Colonic mucosa (tissue), 4 donors: ENCODE measurements at places on chromosomes 4 and X. TPM values are rescaled to one million over a fixed set of nuclear protein-coding genes. Genes with fewer than 3 reads are reported as not detected.

DNA sequence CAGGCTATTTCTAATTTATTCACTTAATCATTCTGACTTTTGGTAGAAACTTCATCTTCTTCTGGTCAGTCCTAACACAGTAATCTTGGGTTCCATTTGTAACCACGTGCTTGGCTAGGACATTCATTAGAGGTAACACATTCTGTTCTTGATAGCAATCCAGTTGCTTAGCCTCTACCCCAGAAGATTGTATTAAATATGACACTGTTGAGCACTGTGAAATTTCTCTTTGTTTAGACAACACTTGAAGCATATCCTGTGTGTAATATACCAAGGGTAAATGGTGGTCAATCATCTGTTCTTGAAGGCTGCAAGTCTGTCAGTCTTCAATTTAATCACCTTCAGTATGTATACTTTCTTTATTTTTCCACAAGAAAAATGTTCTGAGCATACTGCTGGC, 523.0 kb downstream of the ANKRD50 start:
- no peak overlapping the region for H3K27ac ChIP-seq
- H3K4me3 ChIP-seq: no peak overlapping the region
- no peaks in the 10 kb centered on the region for H3K27me3 ChIP-seq
- no peaks in the 10 kb centered on the region for H3K36me3 ChIP-seq
- no peaks in the 10 kb centered on the region for H3K4me1 ChIP-seq

- no peaks in the 10 kb centered on the region for H3K36me3 ChIP-seq
- no peak for DNase-seq
- H3K4me1 ChIP-seq: no peaks in the 10 kb centered on the region
- no peak overlapping the region for H3K4me3 ChIP-seq
- no peaks in the 10 kb centered on the region for H3K27me3 ChIP-seq
- no peak overlapping the region for H3K27ac ChIP-seq
Observed at GRCh38 chrX:153395613-153396319, 5.4 kb downstream of the PNMA6E start.

DNA sequence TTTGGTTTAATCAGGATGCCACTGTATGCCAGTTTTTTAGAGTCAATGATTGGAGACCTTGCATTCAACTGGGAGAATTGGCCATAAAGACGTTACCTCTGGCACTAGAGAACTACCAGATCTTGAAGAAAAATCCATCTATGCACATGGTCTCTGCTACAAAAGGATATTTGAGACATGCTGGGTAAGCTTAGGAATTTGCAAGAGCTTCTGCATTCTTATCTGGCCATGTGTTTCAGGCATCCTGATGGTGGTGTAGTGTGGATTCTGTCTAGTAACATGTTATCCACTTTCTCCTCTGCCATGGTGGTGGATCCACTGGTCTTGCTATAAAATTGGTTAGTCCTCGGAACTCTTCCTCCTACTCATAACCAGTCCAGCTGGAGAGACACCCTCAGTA, 185.3 kb upstream of the WDFY3 start:
- no peaks in the 10 kb centered on the region for H3K27me3 ChIP-seq
- no peak for DNase-seq
- no peaks in the 10 kb centered on the region for H3K36me3 ChIP-seq
- no peaks in the 10 kb centered on the region for H3K4me1 ChIP-seq
- H3K4me3 ChIP-seq: no peak overlapping the region

DNA sequence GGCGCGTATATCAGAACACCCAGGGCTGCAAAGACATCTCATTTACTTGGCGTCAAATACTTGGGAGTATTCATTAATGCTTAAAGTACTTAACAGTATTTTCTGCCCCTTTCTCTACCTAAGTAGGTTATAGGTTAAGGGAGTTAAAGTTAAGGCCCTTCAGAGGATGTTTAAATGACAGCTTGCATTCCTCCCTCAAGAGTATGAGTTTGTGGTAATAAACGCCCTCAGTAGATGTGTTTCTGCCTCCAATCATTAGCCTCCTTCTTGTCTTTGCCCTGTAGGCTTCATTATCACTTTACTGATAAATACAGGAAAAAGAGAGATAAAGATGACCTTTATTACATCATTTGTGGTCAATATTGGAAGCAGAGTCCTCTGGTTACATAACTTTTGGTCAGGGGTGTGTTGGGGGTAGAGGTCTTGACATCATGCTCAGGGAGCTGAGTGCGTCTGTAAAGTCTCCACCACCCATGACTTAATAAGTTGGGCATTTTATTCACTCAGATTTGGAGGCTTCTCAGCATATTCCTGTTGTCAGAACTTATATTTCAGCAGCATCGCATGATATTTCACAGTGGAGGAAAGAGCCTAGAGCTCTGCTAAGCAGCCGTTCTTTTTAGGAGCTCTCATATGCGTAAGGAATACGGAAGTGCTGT, 145.9 kb downstream of the CPE start:
- H3K36me3 ChIP-seq: no peaks in the 10 kb centered on the region
- H3K27ac ChIP-seq: no peak overlapping the region
- H3K27me3 ChIP-seq: no peaks in the 10 kb centered on the region
- no peak for DNase-seq

The F8 gene
- total RNA-seq: 3.5 TPM

The SMIM10L2A gene
- total RNA-seq: 0.27 TPM

The EVC gene
- total RNA-seq: 1.1 TPM
